ENCODE measurements at places on chromosomes 12 and 14.
A peak's percentile ranks its signal among the peaks of the same experiment; 100 is the strongest.

- DNase-seq: no peak
These were observed at the start of gene TMCC3 for GRCh38 chr12:94650143-94651056. TSS of gene TMCC3 (minus strand) at chr12:94650557. CDS start at chr12:94650430, 127 bp downstream.

- DNase-seq: no peak
These were observed 26.9 kb upstream of the TRAF3 start for GRCh38 chr14:102750376-102750775.

- peak; percentile 32 for DNase-seq
These were observed 36.4 kb upstream of the STON2 start for GRCh38 chr14:81436296-81437138.

- no peak for DNase-seq
These were observed 96.6 kb upstream of the FERMT2 start for GRCh38 chr14:53047307-53048069.

DNA sequence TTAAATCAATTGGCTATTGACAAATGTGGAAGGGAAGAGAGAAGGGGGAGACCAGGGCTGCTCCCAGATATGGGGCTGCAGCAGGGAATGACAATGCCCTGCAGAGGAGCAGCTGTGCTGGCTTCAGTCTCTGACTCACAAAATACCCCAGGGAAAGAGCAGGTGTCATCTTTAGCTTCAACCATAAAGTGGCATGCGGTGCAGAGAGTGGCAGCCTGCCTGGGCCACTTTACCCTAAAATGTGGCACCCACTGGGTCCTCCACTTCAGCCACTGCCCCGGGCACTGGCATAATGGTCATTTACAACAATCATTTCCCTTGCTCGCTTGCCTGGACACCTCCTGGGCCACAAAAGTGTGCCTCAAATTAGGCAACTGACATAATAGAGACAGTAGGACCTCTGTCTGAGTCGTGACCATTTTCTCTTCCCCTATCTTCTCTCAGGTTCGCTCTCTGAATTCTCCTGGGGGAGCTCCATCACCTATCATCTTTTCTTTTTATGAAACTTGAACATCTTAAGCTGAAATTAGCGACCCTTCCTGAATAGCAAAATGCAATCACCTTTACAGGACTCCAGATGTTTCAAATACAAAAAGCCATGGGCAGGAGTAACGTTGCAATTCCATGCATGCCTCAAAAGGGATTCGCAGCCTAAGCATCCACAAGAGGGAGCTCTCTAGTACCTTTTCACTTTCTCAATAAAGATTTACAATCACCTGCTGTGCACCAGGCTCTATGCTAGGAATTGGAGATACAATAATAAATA is 179.9 kb upstream of the ATF7IP start:
- DNase-seq: no peak

DNA sequence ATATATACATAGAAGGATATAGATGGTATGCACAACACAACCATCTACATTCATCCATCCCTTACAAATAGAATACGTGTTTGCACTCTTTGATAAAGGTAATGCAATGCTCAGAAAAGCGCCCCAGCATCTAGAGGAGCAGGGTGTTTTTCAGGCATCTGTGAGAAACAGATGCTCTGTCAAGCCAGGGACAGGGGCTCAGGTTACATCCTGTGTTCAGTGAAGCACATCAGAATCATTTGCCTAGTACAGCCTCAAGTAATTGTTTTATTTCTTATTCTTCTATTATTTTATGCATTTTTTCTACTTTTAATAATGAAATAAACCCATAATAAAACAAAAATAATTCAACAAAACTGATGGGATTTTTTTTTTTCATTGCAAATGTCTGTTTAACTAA is 50.5 kb upstream of the HIF1A start:
- no peak for DNase-seq

DNA sequence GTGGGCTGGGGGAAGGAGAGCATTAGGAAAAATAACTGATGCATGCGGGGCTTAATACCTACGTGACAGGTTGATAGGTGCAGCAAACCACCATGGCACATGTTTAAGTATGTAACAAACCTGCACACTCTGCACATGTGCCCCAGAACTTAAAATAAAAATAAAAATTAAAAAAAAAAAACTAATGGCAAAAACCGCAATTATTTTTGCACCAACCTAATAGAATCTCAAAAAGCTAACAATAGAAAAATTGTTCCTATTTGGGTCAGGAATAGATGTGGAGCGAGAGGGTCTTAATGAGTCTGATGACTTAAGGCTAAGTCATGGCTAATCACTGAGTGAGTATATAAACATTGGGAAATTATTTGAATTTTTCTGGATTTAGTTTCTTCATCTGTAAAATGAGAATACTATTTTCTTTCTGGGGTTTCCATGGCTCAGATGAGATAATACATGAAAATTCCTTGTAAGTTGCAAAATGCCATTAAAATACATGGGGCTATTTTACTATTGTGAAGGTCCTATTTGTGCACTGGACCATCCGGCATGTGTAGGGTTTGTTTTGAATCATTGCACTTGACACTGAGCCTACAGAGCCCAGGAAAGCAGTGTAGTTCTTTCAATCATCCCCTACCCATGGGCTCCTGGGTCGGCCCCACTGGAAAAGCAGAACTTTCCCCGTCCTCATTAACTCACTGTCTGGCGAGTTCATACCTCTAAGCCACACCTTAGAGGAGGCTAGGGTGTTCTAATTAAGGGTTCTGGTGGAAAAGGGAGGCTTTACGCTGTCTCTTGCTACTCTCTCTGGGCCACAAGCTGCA is 164.1 kb upstream of the NTF3 start:
- no peak for DNase-seq

GRCh38 chr12:79895804-79896203 is 39.1 kb downstream of the PPP1R12A start:
- no peak for DNase-seq

DNA sequence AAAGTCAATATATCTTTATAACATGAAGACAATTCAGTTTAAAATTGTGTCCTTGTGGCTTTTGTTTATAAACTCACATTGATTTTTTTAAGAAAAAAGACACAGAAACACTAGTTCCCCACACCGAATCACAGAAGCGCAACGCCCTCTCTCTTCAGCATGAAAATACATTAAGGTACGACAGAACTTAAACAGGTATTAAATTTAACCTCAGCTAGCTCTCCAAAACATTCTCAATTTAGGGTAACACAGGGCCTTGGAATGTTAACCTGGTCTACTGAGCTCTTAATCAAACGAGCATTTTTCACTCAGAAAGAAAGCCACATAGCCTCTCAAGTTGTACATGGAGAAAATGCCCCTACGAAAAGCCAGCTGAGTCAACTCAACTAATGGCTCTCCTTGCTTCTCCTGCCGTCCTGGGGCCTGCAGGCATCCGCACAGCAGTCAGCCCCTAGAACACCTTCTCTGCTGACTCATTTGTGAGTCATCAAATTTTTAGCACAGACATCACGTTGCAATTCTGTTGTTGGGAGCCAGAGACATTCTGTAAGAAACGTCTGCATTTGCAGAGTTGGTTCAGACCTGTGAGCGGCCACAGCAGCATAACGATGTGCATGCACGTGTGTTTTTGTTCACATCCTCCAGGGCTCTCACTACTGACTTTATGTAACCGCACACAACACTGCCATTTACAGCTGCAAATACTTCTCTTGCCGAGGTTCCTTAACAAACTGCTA is 141.6 kb downstream of the ITPR2 start:
- DNase-seq: no peak

GRCh38 chr12:4307593-4308333 is 13.2 kb upstream of the TIGAR start:
- DNase-seq: no peak

DNA sequence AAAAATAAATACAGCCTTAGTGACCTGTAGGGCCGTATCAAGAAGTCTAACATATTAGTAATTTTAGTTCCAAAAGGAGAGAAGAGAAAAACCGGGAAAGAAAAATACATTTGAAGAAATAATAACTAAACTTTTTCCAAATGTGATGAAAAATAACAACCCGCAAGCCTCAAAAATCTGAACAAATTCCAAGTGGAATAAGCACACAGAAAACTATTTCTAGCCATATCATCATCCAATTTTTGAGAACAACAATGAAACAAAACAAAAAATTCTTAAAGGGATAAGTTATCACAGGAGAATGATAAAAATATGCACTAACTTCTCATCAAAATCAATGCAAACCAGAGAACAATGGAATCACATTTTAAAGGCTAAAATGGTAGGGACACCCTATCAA is 198.1 kb upstream of the PLXNC1 start:
- DNase-seq: no peak

- DNase-seq: no peak
These were observed 120.2 kb downstream of the DAD1 start for GRCh38 chr14:22468830-22469229.

DNA sequence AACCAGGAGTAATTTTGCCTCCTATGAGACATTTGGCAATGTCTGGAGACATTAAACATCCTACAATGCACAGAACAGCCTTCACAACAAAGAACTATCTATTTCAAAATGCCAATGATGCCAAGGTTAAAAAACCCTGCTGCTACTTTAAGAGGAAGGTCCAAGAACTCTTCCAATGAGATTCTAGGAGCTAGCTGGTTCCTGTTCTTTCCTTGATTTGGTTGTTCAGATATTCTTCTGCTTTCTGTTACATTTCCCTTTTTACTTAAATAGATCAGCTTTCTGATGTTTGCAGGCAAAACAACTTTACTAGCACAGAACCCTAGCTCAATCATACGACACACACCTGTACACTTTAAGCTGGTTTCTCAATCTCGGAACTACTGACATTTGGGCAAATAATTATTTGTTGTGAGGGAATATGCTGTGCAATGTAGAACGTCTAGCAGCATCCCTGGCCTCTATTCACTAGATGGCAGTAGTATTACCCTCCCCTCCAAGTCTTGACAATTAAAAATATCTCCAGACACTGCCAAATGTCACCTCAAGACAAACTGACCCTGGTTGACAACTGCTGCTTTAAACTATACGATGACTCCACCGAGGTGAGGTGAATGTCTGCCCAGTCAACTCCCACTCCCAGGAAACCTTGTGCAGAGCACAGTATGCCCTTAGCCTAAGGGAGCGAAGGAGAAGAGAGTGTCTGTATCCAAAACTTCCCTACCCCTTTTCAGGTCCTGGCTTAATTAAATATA is 4.4 kb downstream of the BLTP3B start:
- DNase-seq: no peak

- DNase-seq: no peak
These were observed 1.2 kb downstream of the CIROP start for GRCh38 chr14:23103581-23103980.

GRCh38 chr12:4789776-4790175 is 69.6 kb downstream of the GALNT8 start:
- DNase-seq: no peak

- DNase-seq: no peak
These were observed 7.6 kb upstream of the VASH1 start for GRCh38 chr14:76753541-76754198.

DNA sequence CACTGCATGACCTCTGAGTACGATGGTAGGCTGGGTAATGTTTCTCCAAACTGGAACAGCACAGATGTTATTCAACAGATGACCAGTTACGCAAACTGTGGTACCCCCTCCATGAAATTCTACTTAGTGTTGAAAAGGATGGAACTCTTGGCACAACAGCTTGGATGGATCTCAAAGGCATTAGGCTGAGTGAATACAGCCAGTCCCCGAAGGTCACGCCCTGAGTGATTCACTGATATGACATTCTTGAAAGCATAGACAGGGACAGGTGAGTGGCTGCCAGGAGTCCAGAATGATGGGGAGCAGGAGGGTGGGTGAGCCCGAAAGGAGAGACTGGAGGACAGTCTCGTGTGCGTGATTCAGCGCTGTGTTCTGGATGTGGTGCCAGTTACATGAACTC is 187.5 kb upstream of the TMEM132C start:
- no peak for DNase-seq

GRCh38 chr14:92144708-92145107 is 22.9 kb downstream of the CPSF2 start:
- no peak for DNase-seq

DNA sequence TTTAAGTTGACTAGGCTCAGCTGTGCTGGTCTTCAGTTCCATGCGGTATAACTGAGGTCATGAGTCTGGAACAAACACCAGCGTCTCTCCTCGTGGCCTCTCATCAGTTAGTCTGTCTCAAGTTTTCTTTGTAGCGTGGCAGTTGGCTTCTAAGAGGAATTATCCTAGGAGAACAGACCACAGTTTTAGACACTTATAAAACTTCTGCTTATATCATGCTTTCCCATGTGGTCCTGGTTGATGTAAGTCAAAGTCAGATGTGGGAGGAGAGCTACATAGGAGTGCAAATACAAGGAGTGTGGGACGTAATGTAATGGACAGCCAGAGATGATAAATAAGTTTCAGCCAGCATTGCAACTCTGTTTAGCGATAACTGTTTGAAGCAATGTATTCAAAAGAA is 14.8 kb downstream of the PLEKHA5 start:
- no peak for DNase-seq

GRCh38 chr14:104870368-104871144 is 5.5 kb downstream of the CEP170B start:
- DNase-seq: peak; percentile 14

GRCh38 chr14:25570483-25570882 is 520.5 kb upstream of the STXBP6 start:
- no peak for DNase-seq

DNA sequence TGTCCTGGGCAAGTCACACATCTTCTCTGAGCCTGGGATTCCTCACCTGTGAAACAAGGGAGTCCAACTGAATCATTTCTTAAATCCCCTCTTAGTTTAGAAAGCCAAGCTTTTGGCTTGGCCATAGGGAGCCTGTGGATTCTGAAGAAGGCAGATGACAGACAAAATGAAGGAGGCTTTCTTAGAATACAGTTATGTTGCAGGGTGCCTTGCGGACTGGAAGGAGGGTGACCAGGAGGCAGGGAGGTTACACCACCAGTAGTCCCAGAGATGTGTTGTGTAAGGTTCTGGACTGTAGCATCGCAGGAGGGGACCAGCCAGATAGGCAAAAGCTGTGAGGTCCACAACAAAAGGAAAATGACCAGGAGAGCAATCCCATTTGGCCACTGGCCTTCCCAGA is 8.2 kb upstream of the ACVR1B start:
- no peak for DNase-seq

GRCh38 chr14:102246071-102246470 is 58.9 kb downstream of the MOK start:
- DNase-seq: no peak

DNA sequence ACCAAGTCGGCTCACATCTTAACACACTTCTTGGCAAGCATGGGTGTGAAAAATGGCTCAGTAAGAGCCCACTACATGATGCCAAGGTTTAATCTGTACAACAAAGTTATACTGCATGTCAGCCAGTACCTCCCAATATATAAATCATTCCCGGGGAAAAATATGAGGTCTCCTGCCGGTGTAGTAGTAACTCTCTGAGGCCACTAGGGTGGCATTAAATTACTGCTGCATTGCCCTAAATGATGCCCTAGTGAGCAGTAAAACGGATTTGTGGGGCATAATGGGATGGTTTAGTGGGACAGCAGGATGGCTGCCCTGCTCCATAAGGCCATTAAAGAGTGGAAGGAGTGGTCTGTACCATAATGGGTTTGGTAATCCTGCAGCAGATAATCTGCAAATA is 267.7 kb downstream of the MED13L start:
- no peak for DNase-seq

GRCh38 chr12:95212586-95212985 is 4.7 kb downstream of the FGD6 start:
- no peak for DNase-seq

Measured in activated T-cell treated with anti-CD3 and anti-CD28 coated beads for 24 hours (primary cell).